ENCODE measurements at places on chromosomes 12 and 14.

- no peak for DNase-seq
Observed at GRCh38 chr14:94697773-94698556, 71.9 kb downstream of the GSC start.

DNA sequence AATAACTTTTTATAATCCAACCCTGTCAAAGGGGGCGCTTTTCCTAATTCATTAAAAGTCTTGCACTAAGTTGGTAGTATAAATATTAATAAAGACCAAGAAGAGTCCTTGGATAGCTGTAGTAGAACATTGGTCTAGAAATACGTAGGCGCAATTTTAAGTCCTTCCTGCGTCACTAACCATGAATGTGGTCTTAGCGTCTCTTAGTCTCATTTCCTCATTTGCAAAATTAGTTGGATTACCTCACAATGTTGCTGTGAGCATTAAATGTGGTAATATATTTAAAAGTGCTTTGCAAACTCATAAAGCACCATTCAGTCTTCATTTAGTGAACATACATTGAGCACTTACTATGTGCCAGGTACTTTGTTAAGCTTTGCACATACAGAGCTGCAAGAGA lies 149.7 kb downstream of the AEBP2 start:
- DNase-seq, result no peak

DNA sequence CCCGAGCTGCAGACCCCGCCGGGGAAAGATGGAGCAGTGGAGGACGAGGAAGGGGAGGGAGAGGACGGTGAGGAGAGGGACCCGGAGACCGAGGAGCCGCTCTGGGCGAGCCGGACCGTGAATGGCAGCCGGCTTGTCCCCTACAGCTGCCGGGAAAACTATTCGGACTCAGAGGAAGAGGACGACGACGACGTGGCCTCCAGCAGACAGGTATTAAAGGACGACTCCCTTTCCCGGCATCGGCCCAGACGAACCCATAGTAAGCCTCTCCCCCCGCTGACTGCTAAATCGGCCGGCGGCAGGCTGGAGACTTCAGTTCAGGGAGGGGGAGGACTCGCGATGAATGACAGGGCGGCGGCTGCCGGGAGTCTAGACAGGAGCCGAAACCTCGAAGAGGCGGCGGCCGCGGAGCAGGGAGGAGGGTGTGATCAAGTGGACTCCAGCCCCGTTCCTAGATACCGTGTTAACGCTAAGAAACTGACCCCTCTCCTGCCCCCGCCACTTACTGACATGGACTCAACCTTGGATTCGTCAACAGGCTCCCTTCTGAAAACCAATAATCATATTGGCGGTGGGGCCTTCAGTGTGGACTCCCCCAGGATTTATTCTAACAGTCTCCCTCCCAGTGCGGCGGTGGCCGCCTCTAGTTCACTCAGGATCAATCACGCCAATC lies 962 bp downstream of the LEMD3 start:
- peak; percentile 22 for DNase-seq

DNA sequence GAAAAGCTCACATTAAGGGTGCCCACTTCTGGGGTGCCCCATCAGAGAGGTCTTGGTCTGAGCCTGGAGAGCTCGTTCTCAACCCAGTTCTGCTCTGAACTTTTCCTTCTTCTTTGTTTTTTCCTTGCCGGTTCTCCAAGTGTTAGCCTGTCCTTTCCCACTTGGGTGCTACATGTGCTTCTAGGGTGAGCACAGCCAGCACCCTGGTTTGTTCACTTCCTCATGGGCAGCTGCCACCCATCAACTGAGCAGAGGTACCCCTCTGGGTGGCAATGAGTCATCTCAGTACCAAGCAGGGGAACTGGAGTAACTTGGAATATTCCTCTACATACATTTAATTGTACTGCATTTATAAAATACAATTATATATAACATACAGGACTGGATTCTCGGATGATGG lies 3.9 kb upstream of the SYNE3 start:
- no peak for DNase-seq

DNA sequence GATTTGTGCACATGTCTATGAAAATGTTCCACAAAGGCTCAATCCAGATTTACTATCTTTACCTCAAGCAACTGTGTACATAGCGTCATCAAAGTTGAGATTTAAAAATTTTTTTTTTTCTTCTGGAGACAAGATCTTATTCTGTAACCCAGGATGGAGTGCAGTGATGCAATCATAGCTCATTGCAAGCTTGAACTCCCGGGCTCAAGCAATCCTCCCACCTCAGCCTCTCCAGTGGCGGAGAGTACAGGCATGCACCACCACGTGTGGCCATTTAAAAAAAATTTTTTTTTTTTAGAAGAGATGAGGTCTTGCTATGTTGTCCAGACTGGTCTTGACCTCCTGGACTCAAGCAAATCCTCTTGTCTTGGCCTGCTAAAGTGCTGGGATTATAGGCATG lies 2.3 kb downstream of the COCH start:
- DNase-seq, result no peak

GRCh38 chr14:54105898-54106297 lies 149.3 kb upstream of the BMP4 start:
- no peak for DNase-seq

GRCh38 chr14:20262642-20263128 lies 23.6 kb downstream of the OR11H4 start:
- no peak for DNase-seq

DNA sequence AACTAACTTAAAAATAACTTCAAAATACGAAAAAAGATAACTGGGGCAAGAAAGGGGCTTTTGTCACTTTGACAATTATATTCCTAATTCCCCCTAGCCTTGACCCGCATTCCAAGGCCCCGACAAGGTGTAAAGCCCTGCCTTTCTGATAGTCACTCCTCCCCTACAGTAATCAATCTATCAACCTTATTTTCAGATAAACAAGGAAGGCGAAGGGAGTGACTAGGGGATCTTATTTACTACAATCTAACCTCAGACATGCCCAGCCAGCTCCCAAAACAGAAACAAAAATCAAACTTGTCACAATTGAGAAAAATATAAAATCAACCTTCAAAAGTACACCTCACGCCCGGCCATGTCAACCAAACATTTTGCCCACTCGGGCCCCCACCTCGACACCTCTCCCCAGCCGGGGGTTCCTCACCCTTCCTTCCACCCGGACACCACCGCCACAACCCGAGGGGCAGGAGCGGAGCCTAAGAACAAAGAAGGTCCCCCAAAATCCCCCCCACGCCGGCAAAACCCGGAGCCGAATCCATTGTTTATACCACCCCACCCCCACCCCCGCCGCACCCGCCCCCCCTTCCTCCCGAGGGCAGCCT lies 562 bp downstream of the ZFYVE1 start:
- DNase-seq, result no peak

- no peak for DNase-seq
Observed at GRCh38 chr14:62952226-62952625, 93.0 kb downstream of the KCNH5 start.

- no peak for DNase-seq
Observed at GRCh38 chr14:33602396-33602795, 348.5 kb downstream of the EGLN3 start.

- peak; percentile 13 for DNase-seq
Observed at GRCh38 chr12:133129368-133130037, 571 bp downstream of the ZNF891 start.

GRCh38 chr14:101360054-101360911 lies 201.0 kb upstream of the DIO3 start:
- DNase-seq, result no peak

DNA sequence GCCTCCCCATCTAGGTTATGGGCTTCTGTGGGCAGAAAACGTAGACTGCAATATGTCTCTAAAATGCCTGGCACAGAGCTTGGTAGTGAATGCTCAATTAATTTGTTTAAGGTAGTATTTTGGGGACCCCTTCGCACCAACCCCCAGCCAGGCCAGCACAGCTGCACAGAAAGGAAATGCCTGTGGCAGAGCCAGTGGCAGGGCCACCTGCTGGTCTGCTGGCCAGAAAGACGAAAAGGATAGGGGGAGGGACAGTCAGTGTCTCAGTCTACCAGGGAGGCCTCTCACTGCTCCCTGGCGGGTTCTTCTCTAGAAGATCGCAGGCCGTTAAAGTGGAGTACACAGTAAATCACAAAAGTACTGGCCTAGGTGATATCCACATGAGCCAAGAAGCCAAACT lies 3.5 kb downstream of the RAB15 start:
- DNase-seq, result no peak

GRCh38 chr12:7605900-7606465 lies 59.7 kb downstream of the APOBEC1 start:
- DNase-seq, result no peak

- DNase-seq, result peak; percentile 66
Observed at GRCh38 chr14:103109535-103110441, 13.5 kb upstream of the TNFAIP2 start.

DNA sequence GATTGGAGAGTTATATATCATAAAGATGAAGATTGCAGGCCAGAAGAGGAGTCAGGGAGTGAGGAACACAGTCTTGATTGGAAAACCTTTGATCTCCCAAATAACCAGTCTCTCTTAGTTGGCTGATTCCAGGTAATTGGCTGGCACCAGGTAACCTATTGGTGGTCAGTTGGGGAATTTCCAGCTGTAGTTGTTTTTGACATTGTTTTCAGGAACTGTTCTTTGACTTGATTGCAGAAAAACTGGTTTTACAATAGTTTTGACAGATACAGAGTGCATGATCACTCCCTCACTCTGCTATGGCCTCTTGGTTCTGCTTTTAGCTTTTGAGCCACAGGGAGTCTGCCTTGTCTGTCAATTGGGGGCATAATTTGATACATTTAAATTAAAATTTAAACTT lies 71.6 kb downstream of the ZNF641 start:
- no peak for DNase-seq

- no peak for DNase-seq
Observed at GRCh38 chr12:93537769-93538168, 34.7 kb upstream of the SOCS2 start.

DNA sequence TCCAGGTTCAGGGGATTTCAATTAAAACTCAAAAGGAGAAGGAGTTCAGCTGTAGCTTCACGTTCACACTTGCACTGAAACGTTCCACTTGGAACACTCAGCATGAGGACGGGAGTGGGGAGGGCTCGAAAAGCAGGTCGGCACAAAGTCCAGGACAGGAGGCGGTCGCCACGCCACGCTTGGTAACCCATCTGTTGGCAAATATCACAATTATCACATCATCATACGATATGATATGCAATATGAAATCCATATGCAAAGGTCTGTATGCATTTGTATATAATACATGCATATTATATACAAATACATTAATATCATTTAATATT lies 17.2 kb downstream of the ADGRD1 start:
- DNase-seq, result no peak

GRCh38 chr12:109115758-109116610 lies at the start of gene ACACB:
TSS of gene ACACB (plus strand) at chr12:109116587. CDS start at chr12:109139406, 22,819 bp downstream.
- DNase-seq, result no peak

DNA sequence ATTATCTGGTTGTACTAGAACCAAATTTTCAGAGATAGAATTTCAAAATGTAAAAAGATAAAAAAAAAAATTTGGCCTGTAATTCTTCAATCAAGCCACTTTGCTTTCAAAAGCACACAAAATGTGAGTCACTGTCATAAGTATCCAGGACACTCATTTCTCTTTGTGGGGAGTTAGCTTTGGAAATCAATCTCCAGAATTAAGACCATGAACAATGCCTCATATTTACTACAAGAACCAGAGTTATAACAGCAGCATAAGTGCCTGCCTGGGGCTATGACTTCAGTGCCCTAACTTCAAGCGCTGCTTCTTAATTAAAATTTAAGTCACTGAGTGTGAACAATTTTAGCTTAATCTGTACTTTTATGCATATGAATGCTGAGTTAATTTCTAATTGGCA lies 162.1 kb downstream of the C12orf42 start:
- no peak for DNase-seq

DNA sequence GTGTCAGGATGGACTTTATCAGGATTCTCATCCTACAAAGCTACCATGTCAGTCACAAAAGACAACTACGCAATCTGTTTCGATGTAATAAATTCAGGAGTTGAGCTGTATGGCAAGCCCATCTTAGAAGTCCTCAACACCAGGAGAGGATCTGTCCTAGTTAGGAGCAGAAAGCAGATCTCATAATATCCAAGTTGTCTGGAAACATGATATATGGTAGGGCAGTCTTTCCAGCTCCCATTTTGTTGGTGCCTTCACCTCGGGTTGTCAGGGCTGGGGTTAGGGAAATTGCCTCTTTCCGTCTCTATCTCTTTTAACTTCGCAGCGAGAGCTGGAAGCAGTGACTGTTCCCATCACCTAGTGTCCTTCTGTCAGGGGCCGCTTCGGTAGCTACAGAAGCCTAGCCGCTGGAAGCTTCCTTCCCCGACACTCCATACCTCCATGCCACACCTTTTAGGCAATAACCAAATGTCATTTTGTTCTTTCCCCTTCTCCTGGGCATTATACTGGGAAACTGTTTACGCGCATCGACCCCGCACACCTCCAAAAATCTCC lies 1.4 kb downstream of the NIN start:
- no peak for DNase-seq

- no peak for DNase-seq
Observed at GRCh38 chr12:117370588-117370987, 9.2 kb upstream of the NOS1 start.

Measured in NCI-H524 (cell line).